ENCODE measurements at places on chromosomes 5 and 9.

GRCh38 chr5:177494346-177495195 lies 2.8 kb downstream of the PDLIM7 start:
- no peak for DNase-seq

DNA sequence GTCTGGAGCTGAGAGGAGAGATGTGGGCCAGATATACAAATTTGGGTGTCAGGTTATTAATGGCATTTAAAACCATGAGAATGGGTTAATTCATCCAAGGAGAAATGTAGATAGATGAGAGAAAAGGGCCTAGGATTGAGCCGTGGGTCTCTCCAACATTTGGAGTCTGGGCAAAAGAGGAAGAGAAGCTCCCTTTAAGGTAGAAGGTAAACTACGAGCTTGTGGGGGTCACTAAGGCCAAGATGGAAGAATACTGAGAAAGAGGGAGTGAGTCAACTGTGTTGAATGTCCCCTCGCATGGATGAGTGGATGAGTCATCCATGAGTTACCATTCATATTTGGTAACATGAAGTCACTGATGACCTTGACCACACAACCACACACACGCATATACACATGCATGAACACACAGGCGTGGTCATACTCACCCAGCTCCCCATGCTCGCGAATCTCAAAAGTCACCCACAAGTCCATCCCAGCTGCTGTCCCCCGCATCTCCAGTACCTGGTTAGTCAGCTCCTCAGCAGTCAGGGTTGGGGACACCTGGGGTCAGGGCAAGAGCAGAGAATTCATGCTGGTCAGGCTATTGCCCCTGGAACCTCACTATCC lies 6.8 kb upstream of the FCHSD1 start:
- DNase-seq: no peak

- no peak for DNase-seq
Measured at GRCh38 chr5:131773805-131774204, 23.0 kb downstream of the FNIP1 start.

GRCh38 chr5:10977011-10977410 lies 216.0 kb upstream of the DAP start:
- no peak for DNase-seq

- no peak for DNase-seq
Measured at GRCh38 chr9:81431641-81432040, 257.7 kb downstream of the TLE1 start.

DNA sequence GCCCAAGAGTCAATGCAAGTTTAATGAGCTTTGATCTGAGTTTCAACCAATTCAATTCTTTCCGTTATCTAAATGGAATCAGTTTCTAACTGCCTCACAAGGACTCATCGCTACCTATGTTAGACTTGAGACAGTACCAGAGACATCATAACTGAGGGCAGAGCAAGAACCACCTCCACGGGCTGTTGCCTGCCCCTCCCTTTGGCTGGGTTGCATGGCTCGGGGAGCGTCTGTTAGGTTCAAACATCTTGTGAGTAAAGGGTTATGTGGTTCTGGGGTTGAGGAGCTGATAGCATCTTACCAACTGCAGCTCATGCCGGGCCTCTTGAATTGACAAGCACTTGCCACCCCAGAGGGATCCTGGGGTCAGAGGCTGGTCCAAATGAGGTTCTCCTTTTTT lies 457.9 kb downstream of the ENC1 start:
- DNase-seq: no peak

- no peak for DNase-seq
Measured at GRCh38 chr5:116865651-116866050, 291.0 kb upstream of the SEMA6A start.

DNA sequence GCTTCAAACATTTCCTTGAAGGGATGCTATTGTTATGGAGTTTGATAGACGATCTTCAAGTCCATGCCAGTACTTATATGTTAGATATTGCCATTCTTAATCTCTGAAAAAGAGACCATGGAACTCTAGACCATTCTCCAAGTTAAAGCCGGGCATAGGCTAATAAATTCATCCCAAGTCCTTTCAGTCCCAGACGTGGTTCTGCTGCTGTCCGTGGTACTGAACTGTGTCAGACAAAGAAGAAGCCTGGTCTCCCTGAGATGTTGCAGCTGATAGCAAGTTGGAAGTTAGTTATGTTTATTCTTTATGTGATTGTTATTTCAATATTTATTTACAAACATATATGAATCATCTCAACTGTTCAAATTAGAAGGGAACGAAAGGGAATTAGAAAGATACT lies 158.7 kb downstream of the NMUR2 start:
- DNase-seq: no peak

DNA sequence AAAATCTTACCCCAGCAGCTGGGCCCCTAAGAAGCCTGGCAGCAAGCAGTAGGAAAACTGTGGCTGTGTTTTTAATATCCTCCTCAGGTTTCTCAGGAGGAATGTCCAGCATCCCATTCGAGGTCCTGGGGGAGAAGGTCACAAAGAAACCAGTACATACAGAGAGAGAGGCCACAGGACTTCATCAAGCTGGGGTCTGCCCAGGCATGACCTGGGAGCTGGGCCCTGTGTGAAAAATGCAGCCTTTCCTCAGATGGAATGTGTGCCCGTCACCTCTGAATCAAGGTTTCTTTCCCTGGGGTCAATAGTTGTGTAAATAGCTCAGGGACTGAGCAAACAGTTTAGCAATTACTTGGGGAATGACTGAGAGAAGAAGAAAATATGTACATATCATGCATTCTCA lies 33.9 kb upstream of the RAD23B start:
- DNase-seq: no peak
